ENCODE measurements at places on chromosomes 2 and 18.

DNA sequence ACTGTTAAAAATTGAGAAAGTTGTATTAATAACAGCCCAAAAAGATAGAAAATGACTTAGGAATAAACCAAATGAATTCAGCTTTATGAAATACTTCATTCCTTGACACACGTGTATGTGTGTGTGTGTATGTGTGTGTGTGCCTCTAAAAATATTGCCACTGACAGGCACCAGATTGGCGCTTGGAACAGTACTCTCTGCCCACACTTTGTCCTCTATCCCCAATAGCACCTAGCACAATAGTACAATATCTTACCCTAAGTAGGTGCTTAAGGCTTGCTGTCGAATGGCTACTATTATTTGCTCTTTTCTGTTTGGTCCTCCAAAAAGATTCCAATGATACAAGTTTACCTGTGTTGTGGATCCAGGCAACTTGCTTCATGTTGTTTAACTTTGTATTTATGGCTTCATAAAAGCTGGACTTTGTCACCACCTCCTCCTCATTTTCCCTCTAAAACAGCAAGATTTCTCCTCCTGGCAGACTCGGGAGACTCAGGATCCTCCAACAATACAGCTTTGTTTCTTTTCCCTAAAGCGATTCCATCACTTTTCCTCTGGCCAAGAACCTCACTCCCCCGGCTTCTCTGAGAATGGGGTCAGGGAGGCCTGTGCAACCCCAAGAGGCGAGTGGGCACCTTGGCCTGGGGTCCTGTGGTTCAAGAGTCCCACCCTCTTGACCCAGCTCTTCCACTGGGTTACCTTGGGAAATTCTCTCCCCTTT is 43.3 kb upstream of the LCLAT1 start:
- no peak for DNase-seq

DNA sequence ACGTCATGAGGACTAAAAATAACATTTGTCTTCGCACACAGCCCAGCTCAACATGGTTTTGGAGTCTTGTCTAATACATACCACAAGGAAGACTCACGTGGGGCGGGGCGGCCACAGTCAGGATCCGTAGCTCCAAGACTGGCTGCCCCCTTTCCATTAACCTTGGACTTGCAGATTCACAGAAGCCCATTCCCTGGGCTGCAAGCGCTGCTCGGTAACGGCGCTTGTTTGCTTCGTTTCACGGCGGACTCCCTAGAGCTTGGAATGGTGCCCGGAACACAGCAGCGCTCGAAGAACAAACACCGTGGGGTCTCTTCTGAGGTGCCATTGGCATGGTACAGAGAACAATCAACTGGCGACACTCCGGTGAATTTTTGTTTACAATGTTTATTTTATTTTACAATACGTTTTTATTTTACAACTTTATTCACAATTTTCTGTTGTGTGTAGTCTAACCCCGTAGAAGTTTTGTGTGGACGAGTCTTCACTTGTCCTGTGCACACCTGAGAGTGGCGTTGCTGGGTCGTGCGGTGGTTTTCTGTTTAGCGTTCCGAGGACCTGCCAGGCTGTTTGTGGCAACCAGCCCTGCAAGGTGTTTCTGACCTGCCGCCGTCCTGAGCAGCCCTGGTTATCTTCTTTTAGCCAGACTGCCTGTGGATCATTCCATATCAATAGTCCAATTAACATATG is 126.5 kb downstream of the GALR1 start:
- DNase-seq, result peak; percentile 42

DNA sequence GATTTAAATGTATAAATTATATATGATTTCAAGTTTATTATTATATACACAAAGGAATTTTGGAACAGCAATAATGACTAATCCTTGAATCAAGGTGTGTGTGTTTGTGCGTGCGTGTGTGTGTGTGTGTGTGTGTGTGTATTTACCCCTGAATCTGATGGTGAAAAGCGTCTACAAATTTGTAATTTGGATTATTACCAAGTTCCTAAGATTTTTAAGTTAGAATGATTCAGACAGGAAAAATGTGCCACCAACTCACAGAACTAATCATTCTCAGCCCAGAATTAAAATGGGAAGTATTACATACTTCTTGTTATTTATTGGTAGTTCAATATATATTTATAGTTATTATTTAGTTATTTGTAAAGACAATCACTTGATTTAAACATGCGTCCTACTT is 12.3 kb downstream of the CALCRL start:
- no peak for DNase-seq

GRCh38 chr2:218282173-218282991 is 9.9 kb downstream of the TMBIM1 start:
- DNase-seq, result peak; percentile 27

GRCh38 chr2:74828543-74828942 is 5.4 kb upstream of the HK2 start:
- DNase-seq, result no peak

DNA sequence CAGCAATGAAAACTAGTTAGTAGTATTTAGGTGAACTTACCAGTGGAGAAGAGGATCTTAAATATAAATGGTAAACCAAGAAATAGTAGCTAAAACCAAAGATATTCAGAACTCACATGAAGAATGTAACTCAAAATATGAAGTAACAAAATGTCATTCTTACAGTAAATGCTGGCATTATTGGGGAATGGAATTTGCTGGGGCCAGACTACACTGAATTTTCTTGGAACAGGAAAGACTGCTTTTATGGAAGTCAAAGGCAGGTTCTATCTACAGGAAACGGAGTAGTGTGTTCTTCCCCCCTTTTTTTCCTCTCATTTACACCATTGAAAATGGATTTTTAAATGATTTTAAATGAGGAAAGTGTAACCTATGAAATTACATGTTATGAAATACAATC is 188.7 kb downstream of the IKZF2 start:
- no peak for DNase-seq

DNA sequence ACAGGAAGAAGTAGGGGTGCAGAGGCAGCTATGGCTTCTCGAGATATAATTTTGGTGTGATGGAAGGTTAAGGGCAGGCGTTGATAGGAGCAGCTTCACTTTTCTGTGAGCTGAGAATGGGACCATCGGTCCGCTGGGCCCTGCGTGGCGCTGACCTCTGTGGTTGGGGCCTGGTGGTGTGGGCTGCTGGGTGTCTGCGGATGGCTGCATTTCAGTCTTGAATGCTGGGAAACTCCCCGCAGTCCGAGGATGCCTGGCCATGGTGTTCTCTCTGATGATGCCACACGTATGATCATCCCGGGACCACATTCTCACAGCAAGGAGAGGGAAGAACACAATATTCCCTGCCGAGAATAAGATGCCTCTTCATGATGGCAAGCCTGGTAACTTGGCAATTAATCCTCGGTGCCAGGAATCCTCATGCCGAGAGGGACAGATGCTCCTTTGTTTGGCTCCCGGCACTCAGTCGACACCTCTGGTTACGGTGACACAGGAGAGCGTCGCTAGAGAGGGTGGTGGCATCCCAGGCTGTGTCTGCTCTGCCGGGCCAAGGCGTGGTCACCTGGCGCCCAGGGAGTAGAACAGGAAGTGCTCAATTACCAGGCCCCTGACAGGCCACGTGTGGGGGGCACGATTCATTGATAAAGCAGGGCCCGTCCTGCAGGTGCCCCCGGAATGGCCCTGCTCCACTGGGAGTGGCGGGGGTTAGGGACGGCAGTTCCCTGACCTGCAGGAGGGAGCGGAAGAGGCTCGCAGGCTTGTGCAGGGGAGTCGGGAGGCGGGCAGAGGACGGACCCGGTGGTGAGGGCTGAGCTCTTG is 119.4 kb upstream of the CTDP1 start:
- DNase-seq, result no peak

DNA sequence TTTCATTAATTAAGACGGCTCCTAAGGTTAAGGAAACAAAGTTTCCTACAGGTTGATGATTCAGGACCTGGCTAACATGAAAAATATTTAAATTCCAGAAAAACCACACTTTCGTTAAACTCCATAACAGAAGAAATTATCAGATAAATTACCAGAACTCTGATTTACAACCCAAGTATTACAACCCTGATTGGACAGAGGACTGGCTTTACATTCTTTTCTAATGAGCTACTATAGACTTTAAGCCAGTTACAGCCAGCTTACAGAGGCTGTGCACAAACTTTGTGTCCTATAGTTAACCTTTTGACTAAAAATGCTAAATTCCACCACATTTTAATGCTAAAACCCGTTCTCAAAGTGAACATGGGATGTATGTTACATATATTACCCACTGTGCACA is 458.6 kb downstream of the KCNJ3 start:
- no peak for DNase-seq

GRCh38 chr2:182642328-182642727 is 73.7 kb upstream of the DNAJC10 start:
- DNase-seq, result peak; percentile 39

DNA sequence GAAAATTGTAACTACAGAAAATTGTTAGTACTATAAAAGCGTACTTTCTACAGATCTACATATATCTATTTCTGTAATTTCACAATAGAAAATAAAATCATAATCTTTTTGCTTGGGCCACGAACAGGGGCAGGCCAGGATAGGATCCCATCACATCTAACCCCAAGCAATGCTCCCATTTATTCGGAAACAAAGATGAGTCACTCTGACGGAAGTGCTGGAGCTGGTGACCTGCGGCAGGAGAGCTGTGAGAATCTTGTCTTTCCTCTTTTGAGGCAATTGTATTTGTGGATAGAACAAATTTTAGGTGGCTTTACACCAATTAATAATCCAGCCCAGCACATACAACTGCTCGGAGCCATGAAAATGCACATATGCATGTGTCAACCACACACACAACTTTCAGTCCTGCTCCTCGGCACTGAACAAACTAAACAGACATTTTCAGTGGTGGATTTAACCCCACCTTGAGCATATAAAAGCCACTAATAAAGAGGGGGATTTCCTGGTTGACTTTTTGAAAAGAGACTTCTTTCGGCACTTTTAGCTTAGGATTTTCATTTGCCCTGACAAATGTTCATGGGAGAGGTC is 22.3 kb upstream of the INSIG2 start:
- no peak for DNase-seq

GRCh38 chr2:38261569-38262068 is 115.5 kb downstream of the ATL2 start:
- DNase-seq, result no peak

GRCh38 chr18:33706391-33706790 is 128.4 kb downstream of the ASXL3 start:
- DNase-seq, result no peak

DNA sequence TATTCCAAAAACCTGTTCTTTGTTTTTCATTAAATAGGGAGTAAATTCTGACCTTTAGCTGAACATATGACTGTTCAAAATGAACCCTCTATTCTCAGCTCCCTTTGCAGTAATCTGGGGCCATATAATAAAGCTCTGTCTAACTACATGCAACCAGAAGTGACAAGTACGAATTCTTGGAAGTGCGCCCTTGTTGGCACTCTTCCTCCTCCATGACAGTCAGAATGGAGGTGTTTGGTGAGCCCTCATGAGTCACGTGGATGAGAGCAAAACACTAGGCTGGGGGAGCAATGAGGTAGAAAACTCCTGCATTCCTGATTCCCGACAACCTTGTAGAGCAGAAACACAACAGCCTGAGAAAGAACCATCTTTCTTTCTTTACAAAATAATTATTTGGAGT is 552.9 kb downstream of the FBXO15 start:
- DNase-seq, result no peak

DNA sequence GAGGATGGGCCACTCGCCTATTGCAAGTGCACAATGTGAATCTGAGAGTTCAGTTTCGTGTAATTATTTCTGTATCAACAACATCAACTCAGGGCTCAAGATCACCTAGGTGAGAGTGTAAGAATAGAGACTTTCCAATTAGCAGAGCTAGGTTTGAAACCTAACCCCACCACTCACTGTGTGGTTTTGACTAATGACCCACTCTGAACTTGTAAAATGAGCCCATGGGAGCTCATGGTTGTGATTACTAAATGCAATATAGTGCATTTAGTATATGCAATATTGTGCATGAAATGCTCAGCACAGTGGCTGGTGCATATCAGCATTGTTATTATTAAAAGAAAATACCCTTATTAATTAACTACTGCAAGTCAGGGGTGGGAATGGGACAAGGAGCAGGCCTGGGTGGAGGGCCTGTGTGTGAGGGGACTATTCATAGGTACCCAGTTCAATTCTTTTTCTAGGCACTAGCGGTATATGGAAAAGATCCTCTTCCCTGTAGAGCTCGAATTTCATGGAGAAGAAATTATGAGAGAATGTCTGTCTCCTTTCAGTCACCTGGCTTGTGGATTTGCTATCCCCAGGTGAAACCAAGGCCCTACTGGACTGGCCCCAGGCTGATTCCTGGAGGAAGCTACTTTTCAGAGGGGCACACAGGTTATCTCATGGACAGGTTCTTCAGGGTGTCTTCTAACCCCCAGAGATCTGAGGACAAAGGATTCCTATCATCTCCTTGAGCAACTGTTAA is 169.5 kb downstream of the GFPT1 start:
- DNase-seq, result no peak

DNA sequence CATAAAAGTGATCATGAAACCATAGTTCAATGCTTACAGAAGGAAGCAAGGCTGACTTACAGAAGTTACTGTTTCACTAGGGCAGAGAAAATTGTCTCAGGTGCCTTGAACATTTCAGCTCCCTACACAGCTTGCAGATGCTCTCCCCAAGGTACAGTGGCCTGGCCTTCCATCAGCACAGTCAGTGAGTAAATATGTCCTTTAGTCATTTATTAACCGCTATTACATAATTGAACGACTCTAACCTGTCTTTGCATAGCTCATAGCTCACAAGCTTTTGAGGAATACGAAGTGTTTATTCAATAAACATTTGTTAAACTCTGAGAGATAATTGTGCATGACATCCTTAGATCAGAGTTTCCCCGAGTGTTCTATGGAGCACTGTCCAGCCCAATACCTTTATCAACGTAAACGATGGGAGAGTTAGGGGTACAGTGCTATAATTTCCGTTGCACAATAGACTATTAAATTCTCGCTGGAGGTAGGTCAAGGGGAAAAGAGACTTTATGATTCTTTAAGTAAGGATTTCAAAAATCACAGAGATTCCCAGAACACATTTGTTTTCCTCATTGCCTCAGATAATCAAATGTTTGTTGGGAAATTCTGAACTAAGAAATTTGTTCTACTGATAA is 677.8 kb downstream of the TSN start:
- DNase-seq, result no peak

GRCh38 chr2:112996635-112997034 is 8.6 kb upstream of the IL36A start:
- DNase-seq, result no peak

GRCh38 chr2:141878016-141878415 is 252.8 kb downstream of the LRP1B start:
- no peak for DNase-seq

- no peak for DNase-seq
These were observed 2.5 kb downstream of the DYNC2LI1 start for GRCh38 chr2:43776324-43776723.

DNA sequence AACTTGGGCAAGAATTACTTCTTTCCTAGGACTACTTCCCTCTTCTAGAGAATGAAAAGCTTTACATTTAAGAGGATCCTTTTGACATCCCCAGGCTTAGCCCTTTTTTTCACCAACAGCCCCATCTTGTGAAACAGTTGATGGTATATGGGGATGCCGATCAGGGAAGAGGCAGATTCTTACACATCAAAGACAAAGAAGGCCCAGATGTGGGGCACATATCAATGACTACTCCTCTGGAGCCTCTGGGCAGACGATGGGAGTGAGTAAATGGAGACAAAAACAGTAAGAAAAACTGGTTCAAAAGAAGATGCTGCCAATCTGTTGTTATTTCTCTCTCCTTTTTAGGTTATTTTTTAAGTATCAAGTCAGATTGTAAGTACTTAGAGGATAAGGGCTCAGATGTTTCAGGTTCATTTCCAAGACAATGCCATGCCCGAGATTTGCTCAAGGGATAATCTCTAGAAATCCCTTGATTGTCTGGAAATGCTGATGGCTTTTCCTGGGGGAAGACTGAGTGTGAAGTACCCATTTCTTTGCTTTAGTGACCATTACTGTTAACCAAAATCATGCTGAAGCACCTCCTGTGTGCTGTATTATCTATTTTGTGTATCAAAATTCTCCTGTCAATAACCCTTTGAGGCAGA is 117.5 kb downstream of the EPHA4 start:
- DNase-seq, result no peak

Measured in astrocyte of the spinal cord (primary cell).